AG08395 (cell line): ENCODE measurements at places on chromosomes 1 and 21.
A peak's percentile ranks its signal among the peaks of the same experiment; 100 is the strongest.

- DNase-seq, result no peak
Measured at GRCh38 chr1:164846731-164847691, 288.0 kb downstream of the PBX1 start.

- DNase-seq, result no peak
Measured at GRCh38 chr21:38830671-38831525, 25.2 kb downstream of the ETS2 start.

- DNase-seq, result no peak
Measured at GRCh38 chr1:90720145-90720636, 3.1 kb upstream of the BARHL2 start.

- DNase-seq, result peak; percentile 41
Measured at GRCh38 chr1:111234866-111235265, 7.4 kb downstream of the CHI3L2 start.

- DNase-seq, result no peak
Measured at GRCh38 chr1:191709215-191709614, 449.0 kb upstream of the RGS18 start.

- no peak for DNase-seq
Measured at GRCh38 chr1:3817821-3818597, 21.7 kb upstream of the LRRC47 start.

DNA sequence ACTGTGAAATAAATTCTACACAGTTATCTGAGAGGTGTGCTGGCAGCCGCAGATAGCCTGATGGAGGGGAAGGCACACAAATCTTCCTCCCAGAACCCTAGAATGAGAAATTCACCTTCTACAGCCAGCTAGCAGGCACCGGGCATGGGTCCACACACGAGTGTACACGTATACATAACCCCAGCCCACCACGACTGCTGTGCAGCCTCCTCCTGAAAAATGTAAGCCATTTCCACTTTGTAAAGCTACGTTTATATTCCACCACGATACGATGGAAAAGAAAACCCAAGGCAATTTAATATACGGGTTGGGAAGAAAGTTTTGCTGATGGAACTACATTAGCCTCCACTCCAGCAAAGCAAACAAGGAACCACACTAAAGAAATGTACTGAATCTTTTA lies 1.8 kb downstream of the BTG3 start:
- no peak for DNase-seq

DNA sequence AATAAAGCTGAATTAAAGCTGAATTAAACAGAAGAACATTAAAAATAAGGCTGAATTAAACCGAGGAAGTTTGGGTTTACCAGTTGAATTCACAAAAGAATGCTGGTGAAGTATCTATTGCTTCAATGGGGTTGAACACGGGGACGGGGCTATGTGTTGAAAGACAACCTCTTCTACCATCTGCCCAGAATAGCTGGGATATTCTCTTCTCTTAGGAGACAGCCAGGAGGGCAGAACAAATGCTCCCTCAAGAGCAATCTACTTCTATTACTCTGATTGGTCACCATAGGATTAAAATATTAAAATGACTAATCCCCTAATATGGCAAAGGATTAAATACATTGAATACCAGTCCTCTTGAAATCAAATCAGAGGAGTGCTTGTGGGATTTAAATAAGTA lies 68.4 kb downstream of the LPGAT1 start:
- DNase-seq, result no peak
